ENCODE measurements at places on chromosomes 6 and 20.

DNA sequence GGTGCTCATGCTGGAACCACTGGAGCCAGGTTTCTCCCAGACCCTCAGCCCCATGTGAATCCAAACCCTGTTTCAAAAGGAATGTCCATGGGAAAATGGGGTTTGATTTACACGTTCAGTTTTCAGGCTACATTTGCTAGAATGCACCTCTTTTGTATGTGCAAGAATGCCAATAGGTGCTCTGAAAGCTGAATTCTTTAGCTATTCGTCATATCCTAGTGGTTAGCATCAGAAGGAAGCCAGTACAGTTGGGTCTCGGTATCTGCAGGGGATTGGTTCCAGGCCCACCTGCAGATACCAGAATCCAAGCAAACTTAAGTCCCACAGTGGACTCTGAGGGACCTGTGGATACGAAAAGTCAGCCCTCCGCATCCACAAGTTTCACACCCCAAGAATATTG is 93.4 kb downstream of the UST start:
- no peak for DNase-seq

DNA sequence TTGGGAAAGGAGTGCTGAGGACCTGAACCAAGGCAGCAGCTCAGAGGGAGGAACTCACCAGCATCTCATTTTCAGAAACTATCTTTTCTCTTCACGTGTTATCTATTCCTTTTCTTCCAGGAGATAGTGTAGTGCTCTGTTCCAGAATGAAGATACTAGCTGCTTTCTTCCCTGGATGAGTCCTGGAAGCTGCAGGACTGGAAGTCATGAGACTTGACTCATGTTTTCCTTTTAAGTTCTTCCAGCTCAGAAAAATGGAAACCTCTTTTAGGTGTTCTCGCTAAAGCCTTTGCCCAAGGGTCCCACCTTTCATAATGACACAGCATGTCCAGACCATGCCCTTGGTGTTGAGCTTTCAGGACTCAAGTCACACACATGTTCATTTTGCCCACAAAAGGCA is 106.7 kb downstream of the UNC5CL start:
- DNase-seq, result no peak

GRCh38 chr6:166782520-166782919 is 155.5 kb upstream of the RPS6KA2 start:
- no peak for DNase-seq

- DNase-seq, result no peak
Observed at GRCh38 chr6:74715355-74716085, 490.3 kb downstream of the COL12A1 start.

- no peak for DNase-seq
Observed at GRCh38 chr20:20407891-20408805, 40.2 kb downstream of the INSM1 start.

GRCh38 chr20:31811796-31812728 is 7.1 kb upstream of the MYLK2 start:
- no peak for DNase-seq

GRCh38 chr20:38098952-38099351 is 65.4 kb downstream of the RPRD1B start:
- DNase-seq, result no peak

DNA sequence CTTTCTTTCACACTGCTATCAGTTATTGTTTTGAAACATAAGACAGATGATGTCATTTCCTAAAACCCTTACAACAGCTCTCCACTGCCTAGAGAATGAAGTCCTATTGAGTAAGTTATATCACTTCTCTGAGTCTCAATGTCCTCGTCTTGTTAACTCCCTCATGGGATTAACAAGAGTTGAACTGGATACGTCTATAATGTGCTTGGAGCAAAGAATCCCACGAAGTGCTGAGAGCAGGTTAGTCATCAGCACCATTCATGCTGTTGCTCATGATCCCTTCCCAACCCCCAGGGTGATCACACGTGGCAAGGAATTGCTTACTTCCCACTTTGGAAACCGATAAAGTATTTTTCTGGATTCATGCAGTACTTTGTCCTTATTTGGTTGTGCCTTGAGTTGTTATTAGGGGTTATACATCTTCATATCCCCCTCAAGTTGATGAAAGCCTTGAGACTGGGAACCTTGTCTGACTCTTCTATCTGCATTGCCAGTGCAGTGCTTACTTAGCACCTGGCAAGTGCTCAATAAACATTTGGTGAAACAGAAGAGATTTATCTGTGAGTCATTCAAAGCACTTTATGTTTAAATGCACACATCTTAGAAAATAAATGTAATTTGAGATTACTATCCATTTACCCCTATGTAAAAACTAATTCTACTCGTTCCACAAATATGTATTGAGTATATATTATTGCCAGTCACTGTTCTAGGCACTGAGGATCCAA is 487.5 kb downstream of the EPM2A start:
- peak; percentile 53 for DNase-seq

GRCh38 chr6:100488244-100488643 is 23.5 kb upstream of the SIM1 start:
- DNase-seq, result no peak

- no peak for DNase-seq
Observed at GRCh38 chr20:36528176-36528874, 13.0 kb upstream of the MYL9 start.

DNA sequence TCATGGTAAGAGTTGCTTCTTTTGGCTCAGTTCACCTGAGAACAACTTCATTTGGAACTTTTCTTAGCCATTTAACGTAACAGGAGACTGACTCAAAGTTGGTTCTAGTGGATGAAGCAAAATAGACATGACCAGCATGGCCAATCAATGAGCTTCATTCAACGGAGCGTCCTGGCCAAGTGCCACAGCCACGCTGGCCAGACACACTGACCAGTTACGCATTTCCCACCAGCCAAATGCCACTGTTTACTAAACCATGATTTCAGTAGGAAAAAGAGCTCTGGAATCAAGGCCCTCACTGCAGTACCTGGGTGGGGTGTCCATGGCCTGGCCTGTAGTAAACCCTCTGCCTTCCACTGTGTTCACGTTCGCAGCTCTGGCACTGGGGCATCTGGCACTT is 80.4 kb downstream of the POPDC3 start:
- DNase-seq, result no peak

DNA sequence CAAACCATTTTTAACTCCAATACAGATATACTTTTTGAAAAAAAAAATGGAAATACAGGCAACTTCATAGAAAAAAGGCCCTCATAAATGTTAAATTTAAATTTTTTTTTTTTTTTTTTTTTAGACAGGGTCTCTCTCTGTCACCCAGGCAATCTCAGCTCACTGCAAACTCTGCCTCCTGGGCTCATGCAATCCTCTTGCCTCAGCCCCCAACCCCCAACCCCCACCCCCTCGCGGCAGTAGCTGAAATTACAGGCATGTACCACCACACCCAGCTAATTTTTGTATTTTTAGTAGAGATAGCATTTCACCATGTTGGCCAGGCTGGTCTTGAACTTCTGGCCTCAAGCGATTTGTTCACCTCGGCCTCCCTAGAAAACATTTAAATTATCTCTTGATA is 12.8 kb upstream of the ULBP3 start:
- no peak for DNase-seq

- no peak for DNase-seq
Observed at GRCh38 chr6:148472171-148473105, 129.8 kb downstream of the SASH1 start.

DNA sequence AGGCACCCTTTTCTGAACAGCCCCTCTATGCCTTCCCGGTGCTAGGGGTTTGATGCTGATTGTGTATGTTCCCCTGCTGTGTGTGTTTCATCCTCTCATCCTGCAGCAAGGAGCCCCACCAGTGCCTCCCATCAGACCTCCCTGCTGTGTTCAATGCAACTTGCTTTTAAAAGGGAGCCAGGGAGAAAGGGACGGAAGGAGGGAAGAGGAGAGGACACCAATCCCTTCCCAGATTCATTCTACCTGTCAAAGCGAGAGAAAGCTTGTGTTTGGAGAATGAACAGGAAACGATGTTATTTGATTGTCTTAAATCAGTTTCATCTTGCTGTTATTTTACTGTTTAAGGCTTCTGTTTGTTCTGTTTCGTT is 259.2 kb downstream of the ADGB start:
- DNase-seq, result no peak

All from AG09309 (cell line).